Mesothelial cell of epicardium (in vitro differentiated cells): ENCODE measurements at places on chromosomes 2 and 18. TPM values are rescaled to one million over a fixed set of nuclear protein-coding genes. Genes with fewer than 3 reads are reported as not detected.

Gene G6PC2
- not detected in 3 replicates for total RNA-seq

Gene RNU2-63P
- 10.0 to 14.8 TPM (median 13.0 TPM) in 3 replicates for total RNA-seq

Gene GKN1
- not detected in 3 replicates for total RNA-seq

Gene KCNK3
- total RNA-seq, result 6.3 to 6.9 TPM (median 6.6 TPM) in 3 replicates
